ENCODE measurements at places on chromosomes 5 and 9. TPM values are rescaled to one million over a fixed set of nuclear protein-coding genes. Genes with fewer than 3 reads are reported as not detected.

GRCh38 chr9:17116400-17116837 is 18.4 kb upstream of the CNTLN start:
- DNase-seq = no peak

- no peak for DNase-seq
Observed at GRCh38 chr5:103909391-103909790, 346.8 kb upstream of the NUDT12 start.

DNA sequence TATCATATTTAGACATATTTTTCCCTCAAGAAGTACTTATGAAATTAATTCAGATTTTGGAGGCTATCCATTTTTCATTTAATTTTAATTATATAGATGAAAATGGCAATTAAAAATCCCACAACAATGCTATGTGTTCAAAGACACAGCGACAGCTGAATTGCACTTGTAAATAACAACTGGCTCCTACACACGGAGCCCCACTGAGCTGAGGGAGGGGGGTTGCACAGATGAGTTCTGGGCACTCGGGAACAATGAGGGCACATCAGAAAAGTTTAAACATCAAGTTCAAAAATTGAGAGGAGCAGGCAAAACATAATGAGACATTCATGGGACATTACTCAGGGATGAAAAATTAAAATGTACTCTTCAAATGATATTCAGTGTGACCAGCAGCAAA is 104.9 kb downstream of the MARCHF3 start:
- DNase-seq = no peak

The GRK6 gene
- 27.3 TPM for total RNA-seq

The ADGRD2 gene
- not detected for total RNA-seq

Data from thoracic aorta (tissue), 2 donors.